ENCODE measurements at places on chromosomes 4 and X.

GRCh38 chr4:168919706-168920324 lies 90.2 kb downstream of the CBR4 start:
- DNase-seq = no peak

DNA sequence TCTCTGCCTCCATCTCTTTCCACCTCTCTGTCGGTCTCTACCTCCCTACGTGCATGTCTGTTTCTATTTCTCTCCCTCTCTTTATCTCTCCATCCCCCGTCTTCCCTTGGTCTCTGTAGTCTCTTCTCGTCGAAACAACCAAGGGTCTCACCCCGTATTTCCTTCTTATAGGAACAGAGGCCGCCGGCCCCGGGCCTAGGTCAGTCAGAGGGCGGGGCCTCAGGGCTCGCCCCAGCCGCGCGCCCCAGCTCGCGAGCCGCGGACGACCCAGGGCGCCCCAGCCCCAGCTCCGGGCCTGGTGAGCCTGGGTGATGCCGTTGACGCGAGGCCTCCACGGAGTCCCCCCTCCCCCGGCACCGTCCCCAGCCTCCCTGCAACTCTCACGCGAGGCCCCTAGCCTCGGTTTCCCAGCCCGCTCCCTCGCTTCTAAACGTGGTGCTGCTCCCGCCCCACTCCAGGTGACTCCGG lies 6.6 kb downstream of the TIMM17B start:
- no peak for DNase-seq

DNA sequence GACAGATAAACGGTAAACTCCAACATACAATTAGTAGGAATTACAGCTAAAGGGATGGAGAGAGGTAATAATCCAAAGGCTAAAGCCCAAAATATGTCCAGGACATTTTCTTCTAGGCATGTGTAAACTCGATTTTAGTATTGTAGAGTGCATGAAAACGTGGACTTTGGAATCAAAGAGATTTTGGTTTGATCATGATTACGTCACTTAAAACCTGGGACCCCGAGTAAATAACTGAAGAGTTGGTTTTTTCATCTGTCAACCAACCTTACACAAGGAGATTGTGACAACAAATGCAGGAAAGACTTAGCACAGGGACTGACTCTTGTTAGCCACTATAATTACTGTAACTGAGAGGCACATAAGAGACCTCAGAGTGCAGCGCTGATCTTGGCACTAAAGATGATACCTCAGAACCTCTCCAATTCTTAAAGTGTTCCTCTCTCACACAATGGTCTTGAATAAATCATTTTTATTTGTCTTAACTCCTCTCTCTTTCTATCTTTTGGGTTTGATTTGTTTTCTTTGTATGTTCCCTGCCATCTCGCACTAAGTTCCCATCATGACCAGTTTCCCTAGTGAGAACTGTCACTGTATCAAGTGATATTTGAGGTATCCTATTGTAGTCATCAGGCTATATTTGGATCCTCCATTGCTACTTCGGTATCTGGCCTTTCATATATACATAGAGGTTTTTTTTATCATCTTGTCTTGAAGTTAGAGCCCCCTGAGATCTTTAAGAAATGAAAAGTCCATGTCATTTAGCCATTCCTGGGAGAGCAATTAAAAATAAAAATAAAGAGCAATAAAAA lies 32.2 kb upstream of the MSL3 start:
- no peak for DNase-seq

DNA sequence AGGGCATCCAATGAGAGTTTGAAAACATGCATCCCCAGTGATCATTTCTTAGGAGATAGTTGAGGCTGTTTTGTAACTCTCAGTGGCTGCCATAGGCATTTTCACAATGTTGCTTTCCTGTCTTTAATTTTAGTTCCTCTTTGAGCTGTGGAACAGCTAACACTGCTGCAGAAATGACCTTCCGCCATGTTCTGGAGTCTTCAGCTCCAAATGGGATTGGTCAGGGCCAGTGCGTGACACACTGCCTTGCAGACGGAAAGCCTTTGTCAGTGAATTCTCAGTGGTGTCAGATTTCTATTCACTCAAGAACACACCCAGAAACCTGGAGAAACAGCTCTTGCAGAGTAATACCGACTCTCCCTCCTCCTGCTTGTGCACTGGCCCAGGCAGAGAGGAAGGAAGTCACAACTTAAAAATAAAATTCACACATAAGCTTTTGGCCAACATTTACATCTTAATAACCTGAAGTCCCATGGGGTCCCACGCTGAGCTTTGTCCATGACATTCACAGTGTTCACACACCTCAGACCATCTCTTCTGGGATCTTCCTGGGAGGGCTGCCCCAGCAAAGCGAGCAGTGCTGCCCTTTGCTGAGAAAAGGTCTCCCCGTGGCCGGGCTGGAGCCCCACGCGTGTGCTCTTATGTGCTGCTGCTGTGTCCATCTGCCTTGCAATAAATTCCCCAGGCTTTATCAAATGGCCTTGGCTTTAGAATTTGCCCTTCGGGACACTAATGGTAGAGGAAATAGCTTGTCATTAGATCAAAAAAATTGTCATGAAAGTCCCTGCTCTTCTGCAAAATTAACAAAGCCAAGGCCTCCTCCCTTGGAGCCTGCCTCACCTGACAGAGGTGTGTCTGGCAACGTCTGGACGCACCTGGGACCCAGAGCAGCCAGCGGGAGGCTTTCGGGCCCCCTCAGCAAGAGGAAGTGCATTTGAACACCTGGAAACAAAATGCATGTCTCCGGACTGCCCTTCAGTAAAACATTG lies 126.8 kb downstream of the IRF2 start:
- DNase-seq = no peak

- DNase-seq = no peak
Measured at GRCh38 chrX:155662282-155662681, 49.5 kb upstream of the TMLHE start.

DNA sequence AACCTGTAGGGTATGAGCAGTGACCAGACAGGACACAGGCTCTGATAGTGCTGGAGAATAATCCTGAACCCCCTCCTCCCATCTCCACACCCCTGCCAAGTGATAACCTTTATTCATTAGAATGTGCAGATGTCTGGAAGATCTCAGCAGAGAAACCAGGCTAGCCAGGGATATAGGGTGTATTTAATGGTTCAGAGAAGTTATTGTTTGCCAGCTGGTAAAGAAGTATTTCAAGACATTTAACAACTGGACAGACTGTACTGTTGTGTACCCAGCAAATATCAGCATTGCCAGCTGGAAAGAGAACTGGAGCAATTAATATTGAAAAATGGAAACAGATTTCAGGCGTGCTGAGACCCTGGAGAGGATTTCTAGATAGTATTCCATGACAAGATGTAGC lies 94.5 kb downstream of the RASGEF1B start:
- DNase-seq = no peak

DNA sequence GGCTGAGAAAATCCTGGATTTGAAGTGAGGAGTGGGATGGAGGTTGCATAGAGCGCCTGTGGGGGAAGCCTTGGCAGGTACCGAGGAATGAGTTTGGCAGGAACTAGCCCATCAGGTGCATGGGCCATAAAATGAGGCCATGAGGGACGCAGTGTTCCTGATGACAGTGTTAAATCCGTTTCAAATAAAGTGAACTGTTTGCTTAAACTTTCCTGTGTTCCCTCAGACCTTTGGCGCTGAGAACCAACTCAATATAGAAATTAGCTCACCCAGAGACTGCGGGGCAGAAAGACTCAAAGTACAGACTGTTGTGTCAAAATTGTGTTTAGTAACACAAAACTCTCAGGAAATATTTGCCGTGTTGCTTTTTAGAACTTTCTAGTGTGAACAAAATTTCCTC lies 250.0 kb upstream of the NR3C2 start:
- DNase-seq = no peak

- no peak for DNase-seq
Measured at GRCh38 chrX:25158635-25159034, 142.9 kb upstream of the ARX start.

DNA sequence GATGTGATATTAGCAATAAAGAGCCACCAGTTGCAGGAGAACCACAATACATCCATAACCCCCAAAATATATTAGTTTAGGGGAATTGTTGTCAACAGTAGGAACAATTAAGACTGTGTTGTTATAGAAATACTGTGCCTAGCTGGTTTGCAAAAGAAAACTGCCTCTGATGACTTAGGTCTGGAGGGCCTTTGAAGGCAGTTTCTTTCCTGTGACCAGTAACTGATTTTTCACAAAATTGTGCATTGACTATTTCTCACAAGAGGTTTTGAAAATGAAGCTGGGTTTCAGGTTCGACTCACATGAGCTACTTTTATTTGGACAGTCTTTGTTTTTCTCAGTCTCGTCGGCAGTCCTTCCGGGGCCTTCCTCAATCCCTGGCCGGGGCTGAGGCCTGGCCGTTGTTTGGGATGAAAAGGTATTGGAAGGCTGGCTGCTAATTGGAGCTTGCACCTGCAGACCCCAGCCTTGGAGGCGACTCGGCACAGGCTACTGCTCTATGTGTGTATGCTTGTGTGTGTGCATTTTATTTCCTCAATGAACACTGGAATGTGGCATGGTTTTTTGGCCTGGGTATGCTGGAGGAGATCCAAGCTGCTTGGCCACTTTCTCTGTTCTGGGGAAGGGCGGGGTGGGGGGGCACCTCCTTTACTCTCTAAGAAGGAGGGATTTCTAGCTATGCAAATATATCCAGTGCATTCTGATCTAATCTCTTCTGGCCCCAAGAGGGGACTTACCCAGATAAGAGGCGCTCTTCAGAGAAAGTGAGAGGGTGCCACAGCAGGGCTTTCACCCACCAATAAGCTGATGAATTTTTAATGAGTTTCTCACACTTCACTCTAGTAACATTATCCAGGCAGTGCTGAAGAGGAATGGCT lies 49.5 kb upstream of the LNX1 start:
- no peak for DNase-seq

GRCh38 chr4:39609454-39609931 lies 29.2 kb downstream of the SMIM14 start:
- DNase-seq = no peak

- DNase-seq = no peak
Measured at GRCh38 chrX:118553042-118553710, 57.6 kb downstream of the DOCK11 start.

DNA sequence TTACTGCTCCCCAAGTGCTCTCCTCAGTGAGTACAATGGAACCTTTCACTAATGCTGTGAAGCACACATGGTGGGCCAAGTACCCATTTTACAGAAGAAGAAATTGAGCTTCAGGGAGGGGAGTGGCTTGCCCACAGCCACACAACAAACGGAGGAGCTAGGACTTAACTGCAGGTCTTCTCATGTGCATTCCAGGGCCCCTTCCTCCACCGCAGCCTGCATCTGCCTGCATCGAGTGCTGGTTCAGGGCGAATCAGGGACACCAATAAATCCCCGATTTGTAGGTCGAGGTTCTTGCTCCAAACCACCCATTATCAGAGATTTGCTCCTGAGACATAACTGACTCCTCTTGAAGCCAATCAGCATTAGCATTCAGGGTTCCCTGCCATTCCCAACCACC lies 100.9 kb downstream of the MAMLD1 start:
- no peak for DNase-seq

DNA sequence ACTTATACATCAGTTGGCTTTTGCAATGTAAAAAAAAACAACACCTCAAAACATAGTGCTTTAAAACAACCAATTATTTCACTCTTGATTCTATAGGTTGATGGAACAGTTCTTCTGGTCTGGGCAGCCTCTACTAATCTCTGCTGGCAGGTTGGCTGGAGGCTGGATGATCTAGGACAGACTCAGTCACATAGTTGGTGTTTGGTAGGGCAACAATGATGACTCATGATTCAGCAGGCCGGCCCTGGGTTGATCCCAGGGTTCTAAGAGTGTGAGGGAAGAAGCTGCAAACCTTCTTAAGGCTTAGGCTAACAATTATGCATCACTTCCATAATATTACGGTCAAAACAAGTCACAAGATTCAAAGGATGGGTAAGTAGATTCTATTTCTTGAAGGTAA lies 558.2 kb downstream of the ZNF674 start:
- no peak for DNase-seq

- no peak for DNase-seq
Measured at GRCh38 chr4:111854494-111855087, 290.7 kb upstream of the FAM241A start.

- no peak for DNase-seq
Measured at GRCh38 chr4:41144812-41145211, 69.5 kb downstream of the APBB2 start.

- no peak for DNase-seq
Measured at GRCh38 chrX:141405486-141405852, 163.2 kb upstream of the SPANXC start.

DNA sequence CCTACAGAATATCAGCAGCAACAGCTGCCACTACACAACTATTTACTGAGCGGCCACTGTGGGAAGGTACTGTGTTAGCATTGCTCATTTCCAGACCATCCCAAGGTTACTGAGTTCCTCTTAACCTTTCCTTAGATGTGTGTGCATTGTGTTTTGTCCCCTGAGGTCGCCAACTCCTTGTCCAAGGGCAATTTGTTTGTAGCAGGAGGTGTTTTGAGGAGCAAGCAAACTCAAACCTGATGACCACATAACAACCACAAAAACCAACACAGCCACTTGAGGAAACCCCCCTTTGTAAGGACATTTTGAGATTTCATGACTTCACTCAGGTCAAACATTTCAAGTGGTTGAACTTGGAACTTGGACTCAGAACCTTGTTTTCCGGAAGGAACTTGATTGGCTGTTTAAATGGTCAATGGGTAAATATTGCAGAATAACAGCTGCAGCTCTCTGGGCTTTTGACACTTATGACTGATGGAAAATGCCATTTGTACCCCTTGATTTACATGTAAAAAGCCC lies 122.3 kb downstream of the MID1IP1 start:
- DNase-seq = no peak

DNA sequence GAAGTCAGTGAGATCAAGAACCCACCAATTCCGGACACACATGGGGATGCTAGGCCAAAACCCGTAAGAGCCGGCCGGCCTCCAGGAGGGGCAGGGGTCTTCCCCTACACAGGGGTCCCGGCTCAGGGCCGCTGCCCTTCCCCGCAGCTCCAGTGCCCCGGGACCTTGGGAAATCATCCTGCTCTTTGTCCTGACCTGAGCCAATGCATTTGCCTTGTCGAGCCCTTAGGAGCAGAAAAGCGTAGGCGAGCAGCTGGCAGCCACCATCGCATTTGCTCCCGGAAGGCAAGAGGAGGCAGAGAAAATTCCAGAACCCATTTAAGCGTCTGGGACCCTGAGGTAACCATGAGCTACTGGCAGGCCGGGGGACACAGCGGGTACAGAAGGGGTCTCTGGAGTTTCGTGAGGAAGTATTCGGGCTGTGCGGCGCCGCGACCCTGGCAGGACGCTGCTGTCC lies 7.4 kb upstream of the TNIP2 start:
- DNase-seq = no peak

GRCh38 chrX:17031827-17032226 lies 85.4 kb downstream of the REPS2 start:
- no peak for DNase-seq

- no peak for DNase-seq
Measured at GRCh38 chr4:163243297-163243981, 76.7 kb upstream of the NAF1 start.

- DNase-seq = no peak
Measured at GRCh38 chrX:129798888-129799287, 19.1 kb downstream of the SASH3 start.
